ENCODE measurements at places on chromosomes 2 and 18.
A peak's percentile ranks its signal among the peaks of the same experiment; 100 is the strongest.

DNA sequence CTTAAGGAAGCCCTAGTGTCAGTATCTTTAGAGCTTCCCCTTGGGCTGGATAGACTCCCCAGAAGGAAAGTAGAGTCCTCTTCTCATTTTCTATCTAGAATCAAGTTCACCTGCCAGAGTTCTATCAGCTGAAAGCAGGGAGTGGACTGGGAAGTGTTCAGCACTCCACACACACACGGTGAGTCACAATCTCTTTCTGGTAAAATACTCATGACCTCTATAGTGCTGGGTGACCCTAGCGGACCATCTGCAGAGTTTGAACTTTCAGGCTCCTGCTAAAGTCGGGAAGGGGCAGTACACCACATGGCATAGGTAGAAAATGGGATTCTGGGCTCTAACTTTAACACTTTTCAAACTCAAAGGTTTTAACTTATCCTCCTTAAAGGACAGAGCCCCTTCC lies 43.3 kb downstream of the SAP130 start:
- no peak for DNase-seq

DNA sequence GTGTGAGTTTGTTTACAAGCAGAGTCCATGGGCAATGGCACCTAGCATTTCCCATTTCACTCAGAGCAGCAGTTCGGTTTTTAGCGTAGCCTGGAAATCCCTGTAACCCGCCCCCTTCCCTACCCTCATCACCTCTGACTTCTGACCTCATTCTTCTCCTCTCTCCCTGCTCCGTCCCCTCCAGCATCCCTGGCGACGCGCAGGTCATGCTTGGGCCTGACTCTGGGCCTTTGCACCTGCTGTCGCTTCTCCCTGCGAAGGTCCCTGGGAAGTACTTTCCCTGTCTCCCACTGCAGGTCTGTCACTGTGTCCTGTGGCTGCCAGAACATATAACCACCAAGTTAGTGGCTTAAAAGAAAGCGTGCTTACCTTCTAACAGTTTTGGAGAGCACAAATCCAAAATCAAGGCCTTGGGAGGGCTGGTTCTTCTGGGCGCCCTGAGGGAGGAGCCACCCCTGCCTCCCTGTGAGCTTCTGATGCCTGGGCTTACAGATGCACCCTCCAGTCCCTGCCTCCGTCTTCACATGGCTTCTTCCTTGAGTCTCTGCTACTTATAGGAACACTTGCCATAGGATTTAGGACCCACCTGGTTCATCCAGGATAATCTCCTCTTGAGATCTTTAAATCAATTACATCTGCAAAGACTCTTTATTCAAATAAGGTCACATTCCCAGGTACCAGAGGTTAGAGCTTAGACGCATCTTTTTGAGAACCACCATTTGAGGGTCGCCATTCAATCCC lies 8.1 kb upstream of the RAB17 start:
- DNase-seq = no peak

DNA sequence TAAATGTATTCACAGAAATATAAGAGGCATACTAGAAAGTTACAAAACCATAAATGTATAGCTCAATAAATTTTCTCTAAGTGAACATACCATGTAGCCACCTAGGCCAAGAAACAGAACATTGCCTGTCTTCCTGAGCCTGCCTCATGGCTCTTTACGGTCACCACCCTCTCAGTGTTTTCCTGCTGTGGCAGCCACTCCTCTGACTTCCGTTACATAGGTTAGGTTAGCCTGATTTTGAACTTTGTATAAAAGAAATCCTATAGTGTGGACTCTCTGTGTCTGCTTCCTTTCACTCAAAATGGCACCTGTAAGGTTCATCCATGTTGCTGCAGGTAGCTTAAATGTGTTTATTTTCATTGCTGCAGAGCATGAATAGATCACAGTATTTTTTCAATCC lies 11.6 kb upstream of the ST3GAL5 start:
- DNase-seq = no peak

- no peak for DNase-seq
These were observed 21.0 kb downstream of the MIB1 start for GRCh38 chr18:21761471-21762115.

DNA sequence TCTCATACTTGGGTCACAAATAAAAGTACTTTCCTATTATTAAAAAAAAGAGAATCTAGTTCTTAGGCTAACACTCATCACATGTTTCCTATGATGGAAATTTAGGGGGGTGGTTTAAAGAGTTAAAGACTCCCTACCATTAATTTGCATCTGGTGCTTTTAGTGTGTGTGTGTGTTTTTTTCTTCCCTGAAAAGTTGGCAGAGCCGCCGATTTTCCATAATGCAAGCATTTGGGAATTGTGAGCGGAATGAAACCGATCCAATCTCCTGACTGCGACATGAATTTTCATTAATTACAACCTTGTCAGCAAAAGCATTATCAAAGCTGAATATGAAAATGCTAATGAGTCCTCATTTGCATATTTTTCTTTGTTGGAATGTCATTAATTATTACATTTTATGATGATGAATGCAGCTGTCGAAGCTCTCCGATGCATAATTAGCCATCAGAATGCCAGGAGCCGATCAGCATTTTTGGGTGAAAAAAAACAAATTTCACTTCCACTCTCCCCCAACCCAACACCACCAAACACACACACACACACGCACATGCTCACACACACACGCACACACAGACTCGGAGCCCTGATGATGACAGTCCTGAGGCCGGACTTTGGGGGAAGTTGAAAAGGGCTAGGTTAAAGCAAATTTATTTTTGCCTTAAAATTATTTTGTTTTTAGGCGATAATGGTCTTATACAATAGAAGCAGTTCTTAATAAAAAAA lies 165.4 kb downstream of the TCF4 start:
- DNase-seq = no peak

DNA sequence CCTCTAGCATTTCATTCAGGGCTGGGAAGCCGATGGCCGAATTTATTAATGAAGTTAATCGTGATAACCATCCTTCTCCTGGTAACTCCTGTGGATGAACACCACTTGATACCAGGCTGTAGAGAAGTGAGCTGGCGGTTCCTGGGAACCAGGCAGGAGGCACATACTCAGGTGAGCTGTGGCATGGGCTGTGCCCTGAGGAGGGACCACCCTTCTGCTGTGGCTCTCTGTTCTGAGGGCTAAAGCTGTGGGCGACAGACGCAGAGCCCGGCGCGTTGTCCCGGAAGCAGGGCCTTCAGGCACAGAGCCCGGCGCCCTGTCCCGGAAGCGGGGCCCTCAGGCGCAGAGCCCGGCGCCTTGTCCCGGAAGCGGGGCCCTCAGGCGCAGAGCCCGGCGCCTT lies 462.3 kb upstream of the SALL3 start:
- no peak for DNase-seq

DNA sequence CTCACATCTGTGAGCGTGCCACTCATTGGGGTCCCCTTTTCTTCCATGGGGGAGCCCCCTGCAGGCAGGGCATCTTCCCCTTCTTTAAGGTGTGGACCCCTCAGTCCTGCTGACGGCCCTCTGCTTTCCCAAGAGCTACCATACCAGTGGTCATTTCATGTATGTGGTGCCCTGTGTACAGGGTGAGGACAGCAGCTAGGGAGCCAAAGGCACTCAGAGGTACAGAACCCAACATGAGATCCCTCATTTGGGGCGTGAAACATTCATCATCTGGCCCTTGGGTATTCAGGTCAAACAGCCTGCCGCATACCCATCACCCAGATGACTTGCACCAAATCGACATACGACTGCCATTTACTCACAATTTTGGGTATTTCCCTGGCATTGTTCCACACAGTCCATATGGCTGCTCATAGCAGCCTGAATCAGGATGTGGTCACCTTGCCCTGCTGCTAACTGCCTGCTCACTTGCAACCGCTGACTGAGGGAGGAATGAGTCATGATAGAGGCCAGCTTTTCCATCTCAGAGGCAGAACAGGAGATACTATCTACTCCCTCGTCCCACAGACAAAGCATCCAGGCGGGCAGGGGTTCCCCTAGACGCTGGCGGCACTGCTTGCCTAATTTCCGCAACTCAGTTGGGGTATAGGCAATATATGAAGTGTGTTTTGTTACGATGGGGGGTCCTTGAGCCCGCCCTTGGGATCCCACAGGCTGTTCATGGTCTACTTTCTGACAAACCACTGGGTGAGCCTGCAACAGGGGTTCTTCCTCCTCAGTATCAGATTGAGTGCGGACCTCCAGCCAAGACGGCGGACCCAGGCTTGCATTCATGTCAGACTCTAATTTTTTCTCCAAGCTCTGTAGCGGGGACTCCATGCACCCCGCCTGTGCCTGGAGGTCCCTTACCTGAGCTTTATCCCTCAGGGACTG lies 228.6 kb downstream of the SATB2 start:
- DNase-seq = peak; percentile 20

DNA sequence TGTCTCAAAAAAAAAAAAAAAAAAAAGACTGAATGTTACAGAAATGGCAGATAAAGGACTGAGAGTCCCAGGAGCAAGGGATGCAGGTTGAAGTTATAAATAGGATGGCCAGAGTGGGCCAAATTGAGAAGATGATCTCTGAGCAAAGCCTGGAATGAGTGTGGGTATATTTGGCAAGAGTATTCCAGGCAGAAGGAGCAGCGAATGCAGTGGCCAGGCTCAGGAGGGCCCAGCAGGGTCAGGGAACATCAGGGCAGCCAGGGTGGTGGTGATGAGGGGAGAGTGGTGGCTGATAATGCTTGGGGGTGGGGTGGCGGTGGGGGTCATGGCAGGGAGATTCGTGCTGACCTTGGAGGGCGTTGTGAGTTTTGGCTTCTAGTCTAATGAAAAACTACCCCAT lies 141.3 kb upstream of the AGAP1 start:
- no peak for DNase-seq

GRCh38 chr2:215899141-215900074 lies 113.9 kb downstream of the MREG start:
- no peak for DNase-seq

DNA sequence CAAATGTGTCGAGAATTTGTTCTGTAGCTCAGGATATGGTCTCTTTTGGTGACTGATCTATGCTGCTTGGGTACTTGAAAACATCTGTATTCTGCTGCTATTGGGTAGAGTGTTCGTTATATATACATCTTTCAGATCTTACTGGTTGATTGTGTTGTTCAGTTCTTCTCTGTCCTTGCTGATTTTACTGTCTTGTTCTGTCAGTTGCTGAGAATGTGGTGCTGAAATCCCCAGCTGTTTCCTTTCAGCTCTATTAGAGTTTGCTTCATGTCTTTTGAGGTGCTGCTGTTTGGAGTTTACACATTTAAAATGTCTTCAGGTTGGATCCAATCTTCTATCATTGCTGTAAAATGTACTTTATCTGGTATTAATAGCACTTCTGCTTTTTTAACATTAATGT lies 12.9 kb downstream of the BCL2L11 start:
- DNase-seq = no peak

DNA sequence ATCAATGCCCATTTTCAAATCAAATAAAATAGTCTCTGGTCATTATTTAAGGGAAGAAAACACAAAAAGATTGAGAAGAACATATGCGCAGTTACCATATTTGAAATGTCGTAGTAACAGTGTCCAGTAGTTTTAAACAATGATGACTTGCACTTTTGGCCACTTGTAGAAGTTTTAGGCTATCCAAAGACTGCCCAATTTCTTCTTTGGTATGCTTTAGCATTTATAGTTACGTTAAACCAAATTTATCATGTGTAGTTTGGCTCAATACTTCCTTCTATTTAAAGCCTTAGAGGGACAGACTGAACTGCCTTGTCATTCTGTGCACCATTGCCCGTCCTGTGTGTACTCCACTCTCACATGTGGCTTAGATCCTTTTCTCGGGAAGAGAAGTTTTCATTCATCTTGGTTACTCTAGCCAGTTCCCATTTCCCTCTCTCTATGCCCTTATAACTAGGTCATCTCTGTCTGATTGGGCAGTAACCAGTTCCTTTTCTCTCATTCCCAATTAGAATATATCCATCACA lies 84.8 kb upstream of the TTN start:
- DNase-seq = no peak

GRCh38 chr2:183665425-183665824 lies 541.2 kb downstream of the NUP35 start:
- DNase-seq = no peak

- DNase-seq = no peak
These were observed 21.1 kb downstream of the NEURL3 start for GRCh38 chr2:96484091-96484490.

GRCh38 chr2:176188774-176189680 lies 559 bp downstream of the HOXD1 start:
- no peak for DNase-seq

DNA sequence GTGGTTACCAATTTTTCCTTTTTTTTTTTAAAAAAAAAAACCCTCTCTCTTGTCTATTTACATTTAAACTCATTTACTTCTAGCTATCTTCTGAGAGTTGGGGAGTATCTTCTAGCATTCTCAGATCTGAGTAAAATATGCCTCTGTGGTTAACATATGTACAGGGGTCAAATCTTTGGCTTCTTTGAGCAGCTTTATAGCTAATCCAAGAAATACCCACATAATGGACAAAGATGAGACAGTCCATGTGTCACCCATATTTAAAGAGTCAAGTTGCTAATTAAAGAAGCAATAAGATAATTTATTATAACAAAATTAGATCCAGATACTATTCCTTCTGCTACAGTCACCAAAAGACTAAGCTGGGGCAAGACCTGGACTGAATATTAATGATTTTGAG lies 139.0 kb upstream of the HNRNPA3 start:
- DNase-seq = no peak

DNA sequence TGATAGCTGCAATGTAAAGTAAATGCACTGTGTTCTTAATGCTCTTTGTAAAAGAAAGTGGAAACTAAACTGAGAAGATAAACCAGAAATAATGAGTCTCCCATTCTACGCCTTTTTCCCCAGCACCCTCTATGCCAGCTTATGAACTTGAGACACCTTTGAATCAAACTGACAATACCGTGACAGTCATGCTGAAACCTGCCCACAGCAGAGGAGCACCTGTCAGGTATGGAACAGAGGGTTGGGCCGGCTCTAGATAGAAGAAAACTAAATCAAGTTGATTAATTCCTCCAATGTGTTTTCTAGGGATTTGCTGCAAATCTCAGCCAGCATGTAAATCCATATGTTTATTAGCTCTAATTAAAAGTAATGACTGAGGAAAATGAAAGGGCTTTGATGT lies 520.6 kb upstream of the RAB12 start:
- DNase-seq = no peak

GRCh38 chr18:33576999-33577646 lies 896 bp upstream of the ASXL3 start:
- no peak for DNase-seq

All from stimulated activated CD8-positive, alpha-beta memory T cell treated with anti-CD3 and anti-CD28 coated beads, Interleukin-2, amount 100 ng/mL, for 48 hours (primary cell).